ENCODE measurements at places on chromosomes 12 and 14.

GRCh38 chr12:132291402-132292175 lies 37.8 kb downstream of the GALNT9 start:
- no peak for DNase-seq

DNA sequence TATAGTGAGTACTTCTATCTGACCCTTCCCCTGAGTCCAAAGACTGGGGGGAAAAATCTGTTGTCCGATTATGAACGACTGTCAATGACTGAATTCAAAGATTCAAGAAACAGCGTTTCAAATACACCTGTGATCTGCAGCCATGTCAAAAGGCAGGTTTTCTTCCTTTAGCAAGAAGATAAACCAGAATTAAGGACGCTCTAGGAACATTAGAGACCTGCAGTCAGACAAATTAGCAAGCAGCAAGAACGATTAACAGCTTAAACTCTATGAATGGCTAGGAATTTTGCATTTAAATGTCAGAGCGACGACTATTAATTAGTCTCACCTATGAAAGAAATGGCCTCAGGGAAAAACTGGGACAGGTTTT lies 2.1 kb downstream of the DUSP6 start:
- no peak for DNase-seq

- DNase-seq = no peak
These were observed 30.4 kb downstream of the KANSL2 start for GRCh38 chr12:48651681-48652080.

DNA sequence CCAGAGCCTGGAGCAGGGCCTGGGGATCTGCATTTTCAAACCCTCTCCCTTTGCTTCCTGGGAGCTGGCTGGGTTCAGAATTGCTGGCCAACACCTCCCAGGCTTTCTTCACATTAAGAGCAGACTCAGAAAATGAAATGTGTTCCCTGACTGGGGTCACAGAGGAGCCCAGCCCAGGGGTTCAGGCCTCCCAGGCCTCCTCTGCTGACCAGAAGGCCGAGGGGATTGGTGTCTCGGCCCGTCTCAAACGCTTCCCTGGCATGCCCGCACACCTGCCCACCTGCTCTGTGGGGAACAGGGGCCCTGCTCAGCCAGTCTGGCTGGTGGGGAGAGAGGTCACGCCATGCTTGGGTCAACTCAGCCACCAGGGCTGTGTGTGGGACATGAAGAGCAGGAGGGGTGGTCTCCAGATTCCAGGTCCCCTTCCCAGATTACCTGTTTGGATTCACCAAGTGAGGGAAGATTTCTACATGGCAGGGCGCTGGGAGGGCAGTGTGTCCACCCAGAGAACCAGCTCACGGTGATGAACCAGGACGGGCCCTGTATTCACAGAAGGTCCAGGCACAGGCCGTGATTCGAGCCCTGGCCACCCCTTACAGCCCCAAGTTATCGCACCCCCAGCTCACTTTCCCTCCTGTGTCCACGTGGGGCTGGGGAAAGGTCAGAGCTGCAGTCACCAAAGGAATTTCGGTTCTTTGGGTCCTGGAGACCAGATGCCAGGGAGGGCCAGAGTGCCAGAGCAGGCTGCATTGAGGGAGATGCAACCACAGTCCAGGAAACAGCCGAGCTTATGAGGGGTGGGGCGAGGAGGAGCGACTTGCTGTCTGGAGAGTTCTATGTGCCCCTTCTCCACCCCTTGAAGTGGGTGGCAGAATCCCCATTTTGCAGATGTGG lies 55.2 kb upstream of the RIN3 start:
- DNase-seq = no peak

GRCh38 chr12:85825746-85826145 lies 10.5 kb downstream of the RASSF9 start:
- no peak for DNase-seq

GRCh38 chr12:54404061-54405004 lies 14.7 kb downstream of the ITGA5 start:
- DNase-seq = no peak

DNA sequence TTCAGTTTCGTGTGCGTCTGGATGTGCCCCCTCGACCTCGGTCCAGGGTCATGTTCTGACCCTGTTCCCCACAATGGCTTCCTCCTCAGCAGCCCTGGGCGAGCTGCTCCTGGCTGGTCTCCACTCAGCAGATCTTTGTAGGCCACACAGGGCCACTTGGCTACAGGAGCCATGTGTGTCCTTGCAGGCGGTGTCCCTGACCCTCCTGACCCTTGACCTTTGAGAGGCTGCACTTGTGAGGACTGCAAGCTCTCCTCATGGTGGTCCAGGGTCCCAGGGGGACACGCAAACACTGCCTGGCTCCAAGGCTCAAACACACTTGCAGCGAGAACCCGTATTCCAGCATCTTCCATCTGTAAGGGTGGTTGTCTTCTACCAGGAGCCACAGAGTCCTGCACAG lies 7.5 kb upstream of the SIVA1 start:
- no peak for DNase-seq

- DNase-seq = no peak
These were observed 44.0 kb downstream of the ZNF664 start for GRCh38 chr12:124017064-124017463.

GRCh38 chr12:131494216-131494615 lies 216.7 kb upstream of the SFSWAP start:
- no peak for DNase-seq

DNA sequence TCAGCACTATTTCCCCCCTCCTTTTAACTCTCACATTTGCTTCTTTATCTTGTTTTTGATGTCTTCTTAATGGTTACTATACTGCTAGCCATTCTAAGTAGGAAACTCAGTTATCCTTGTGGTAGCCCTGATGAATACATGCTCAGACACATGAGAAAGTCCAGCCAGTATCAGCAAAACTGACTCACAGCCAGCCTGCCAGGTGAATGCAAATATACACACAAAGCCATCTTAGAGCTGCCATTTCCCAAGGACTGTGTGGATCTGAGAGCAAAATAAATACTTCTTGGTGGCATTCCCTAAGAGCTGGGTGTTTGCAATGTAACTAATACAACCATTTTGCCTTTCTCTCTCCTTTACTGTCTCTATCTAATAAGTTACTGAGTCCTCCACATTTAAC lies 455.2 kb downstream of the CCER1 start:
- DNase-seq = no peak

DNA sequence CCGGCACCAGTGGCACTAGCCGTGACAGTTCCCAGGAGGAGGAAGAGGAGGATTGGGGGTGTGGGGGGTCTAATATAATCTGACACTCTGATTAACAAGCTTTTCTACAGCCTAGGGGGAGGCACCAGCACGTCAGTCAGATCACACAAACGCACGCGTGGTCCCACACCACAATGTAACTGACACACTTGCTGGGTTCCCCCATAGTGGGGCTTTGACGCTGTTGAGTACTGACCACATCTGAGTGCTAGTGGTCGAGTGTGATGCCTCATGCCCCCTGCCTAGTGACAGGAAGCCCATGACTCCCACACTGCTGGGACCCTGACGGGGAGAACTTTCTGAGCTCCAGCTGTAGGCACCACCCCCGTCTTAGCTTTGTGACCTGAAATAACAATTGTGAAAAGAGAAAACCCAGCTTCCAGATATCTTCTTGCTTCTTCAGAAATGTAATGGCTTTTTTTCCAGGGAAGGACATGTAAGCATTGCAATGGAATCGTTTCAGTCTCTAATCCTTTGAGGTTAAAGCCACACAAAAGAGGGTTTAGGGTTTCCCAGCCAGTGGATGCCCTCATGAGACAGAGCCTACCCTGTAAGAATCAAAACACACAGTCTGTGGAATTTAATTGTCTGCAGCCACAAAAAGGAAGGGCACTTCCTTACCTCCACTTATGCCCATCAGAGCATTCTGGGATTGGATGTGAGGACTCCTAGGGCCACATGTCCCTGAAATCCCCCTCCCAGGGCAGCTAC lies 183.9 kb downstream of the PIWIL1 start:
- DNase-seq = no peak

DNA sequence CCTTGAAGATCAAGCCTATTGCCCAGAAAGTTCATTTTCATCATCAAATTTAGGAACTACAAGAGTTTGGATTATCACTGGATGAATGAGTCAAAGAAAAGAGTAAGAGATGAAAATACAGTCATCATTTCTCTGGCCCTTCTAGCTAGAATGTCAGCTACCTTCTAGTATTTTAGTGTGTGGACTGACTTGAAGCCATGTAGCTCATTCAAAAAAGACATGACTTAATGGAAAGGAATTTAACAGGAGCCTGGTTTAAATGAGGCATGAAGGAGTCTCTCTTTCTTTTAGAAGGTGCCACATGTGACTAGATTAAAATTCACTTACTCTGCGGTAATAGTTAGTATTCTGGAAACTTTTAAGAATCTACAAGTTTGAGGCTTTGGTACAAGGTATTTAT lies 7.1 kb downstream of the PTHLH start:
- DNase-seq = no peak

DNA sequence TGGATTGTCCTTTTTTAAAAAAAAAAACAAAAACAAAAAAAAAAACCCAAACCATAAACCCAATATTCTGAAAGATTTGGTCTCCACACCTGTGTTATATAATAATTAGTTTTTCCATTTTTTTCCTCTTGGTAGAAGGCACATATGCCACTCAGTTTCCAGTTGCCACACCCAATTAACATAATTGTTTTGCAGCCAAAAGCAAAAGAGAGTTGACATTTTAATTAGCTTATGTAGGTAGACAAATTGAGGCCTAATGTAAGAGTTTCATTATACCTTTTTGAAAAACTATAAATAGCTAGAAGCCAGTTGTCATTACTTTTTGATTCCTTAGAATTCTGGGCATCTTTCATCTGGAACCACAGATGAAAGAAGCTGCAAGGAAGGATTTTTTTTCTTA lies 21.0 kb downstream of the PTPN11 start:
- DNase-seq = no peak

DNA sequence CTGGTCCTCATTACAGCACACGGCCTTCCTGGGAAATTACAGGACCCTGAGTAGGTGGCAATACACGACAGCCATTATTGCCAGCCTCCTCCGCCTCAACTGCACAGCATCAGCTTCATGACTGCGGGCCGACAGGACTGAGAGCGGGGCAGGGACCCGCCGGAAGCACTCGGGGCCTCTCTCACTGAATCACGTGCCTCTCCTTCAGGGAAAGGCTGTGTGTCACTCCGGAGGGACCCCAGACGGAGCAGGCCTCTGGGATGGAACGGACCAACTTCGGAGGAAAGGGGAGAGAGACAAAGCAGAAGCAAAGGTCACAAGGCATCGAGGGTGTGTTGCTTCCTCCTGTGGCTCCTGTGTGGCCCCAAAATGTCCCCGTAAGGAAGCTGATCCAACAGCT lies 90.0 kb downstream of the RNF34 start:
- no peak for DNase-seq

- no peak for DNase-seq
These were observed 1.8 kb downstream of the MON2 start for GRCh38 chr12:62468397-62468796.

GRCh38 chr14:69318901-69319475 lies 59.0 kb downstream of the GALNT16 start:
- DNase-seq = no peak

DNA sequence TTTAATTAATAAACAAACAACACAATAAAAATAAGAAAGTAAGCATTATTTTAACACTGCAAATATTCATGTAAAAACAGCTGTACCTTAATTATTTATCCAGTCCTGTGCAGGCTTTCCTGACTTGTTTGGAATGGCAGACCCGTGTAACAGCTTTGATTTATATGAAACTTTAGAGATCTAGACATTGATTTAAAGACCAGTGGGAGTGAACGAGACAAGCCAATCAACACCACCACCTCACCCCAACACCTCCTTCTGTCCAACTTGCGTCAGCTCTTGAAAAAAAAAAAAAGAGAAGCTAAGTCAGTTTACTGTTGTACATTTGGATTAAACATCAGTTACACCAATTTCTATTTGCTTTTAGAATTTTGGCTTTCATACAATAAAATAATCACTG lies 22.3 kb downstream of the SLC38A4 start:
- DNase-seq = no peak

- DNase-seq = no peak
These were observed 82.3 kb downstream of the PDE3A start for GRCh38 chr12:20450591-20451180.

- no peak for DNase-seq
These were observed 75.4 kb upstream of the KCNJ8 start for GRCh38 chr12:21849878-21850277.

GRCh38 chr12:50201987-50202521 lies 34.9 kb upstream of the CERS5 start:
- no peak for DNase-seq

DNA sequence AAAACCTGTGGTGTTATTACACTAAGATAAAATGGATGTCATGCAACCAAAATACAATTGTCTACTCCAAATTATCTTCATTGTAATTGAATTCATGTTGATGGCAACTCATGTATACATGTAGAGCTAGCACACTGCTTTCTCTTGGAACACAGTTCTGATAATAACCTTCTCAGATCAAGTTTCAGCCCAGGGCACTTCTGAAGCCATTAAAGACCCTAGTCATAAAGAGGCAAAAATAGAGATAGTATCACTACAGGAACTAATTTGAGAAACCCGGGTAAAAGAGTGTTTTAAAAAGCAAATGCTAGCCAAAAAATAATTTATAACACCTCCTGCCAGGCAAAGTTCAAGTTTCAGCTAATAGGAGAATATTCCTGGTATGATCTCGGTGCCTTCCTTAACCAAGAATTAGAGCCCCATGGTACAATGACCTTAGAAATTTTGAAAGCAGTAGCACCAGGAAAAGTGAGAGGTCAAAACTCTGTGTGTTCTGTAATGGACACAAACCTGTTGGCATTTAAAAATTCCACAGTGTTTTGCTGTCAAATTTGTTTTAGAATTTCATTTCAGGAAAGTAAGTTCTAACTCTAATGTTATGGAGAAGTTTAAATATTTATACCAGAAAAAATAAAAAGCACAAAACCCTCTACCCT lies 105.0 kb upstream of the FRMD6 start:
- DNase-seq = no peak

DNA sequence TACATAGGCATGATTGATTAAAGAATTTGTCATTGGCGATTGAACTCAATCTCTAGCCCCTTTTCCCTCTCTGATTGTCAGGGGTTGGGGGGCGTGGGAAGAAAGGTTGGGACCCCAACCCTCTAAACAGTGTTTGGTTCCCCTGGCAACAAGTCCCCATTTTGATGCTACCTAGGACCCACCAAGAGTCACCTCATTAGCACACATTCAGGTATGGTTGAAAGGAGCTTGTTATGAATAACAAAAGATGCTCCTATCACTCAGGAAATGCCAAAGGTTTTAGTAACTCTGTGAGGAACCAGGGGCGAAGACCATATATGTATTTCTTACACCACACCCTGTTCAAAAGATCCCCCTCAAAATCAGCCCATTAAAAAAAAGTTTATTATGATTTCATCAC lies 14.3 kb downstream of the RNF212B start:
- DNase-seq = no peak
